ENCODE measurements at places on chromosomes 4 and X.

DNA sequence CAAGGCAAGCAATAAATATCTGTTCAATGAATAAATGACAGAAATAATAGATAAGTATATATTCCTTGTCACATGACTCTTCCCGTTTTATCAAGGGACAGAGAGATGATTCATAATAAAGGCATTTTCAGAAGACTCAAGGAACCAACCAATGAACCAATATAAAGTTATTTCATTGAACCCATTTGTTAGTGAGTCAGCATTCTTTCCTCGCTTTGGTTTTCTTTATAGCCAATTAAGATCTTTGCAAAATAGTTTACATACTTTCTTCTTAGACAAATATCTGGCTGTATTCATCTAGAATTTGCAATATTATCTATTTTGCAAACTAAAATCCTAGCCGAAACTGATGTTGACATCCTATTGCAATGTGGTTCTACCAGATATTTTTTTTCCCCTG, 269.4 kb downstream of the IL15 start:
- DNase-seq: no peak

- no peak for DNase-seq
Measured at GRCh38 chrX:31036895-31037294, 34.9 kb downstream of the FTHL17 start.

GRCh38 chr4:146261041-146261440, 46.7 kb downstream of the REELD1 start:
- no peak for DNase-seq

DNA sequence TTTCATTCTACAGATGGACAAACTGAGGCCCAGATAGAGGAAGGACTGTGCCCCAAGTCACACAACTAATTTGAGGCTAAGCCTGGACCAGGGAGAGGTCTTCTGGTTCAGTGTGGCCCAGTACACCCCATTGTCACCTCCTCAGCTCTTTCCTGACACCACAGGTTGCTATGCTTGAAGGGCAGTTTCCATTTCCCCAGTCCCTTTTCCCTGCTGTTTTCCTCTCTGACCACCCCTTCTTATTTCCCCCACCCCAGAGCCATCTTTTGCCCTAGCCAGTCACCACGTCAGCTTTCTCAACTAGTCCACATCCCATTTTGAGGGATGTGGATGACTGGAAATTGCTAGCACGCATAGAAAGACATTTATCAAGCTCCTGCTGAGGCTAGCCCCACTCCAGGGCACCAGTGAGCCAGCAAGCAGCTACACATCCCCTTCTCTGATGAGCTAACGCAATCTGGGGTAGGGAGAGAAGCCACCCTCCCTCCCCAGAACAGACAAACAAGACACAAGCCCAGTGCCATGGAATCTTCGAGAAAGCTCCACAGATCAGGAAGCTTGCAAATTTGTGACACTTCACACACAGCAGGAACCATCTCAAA, 1.3 kb downstream of the GABRE start:
- DNase-seq: no peak

DNA sequence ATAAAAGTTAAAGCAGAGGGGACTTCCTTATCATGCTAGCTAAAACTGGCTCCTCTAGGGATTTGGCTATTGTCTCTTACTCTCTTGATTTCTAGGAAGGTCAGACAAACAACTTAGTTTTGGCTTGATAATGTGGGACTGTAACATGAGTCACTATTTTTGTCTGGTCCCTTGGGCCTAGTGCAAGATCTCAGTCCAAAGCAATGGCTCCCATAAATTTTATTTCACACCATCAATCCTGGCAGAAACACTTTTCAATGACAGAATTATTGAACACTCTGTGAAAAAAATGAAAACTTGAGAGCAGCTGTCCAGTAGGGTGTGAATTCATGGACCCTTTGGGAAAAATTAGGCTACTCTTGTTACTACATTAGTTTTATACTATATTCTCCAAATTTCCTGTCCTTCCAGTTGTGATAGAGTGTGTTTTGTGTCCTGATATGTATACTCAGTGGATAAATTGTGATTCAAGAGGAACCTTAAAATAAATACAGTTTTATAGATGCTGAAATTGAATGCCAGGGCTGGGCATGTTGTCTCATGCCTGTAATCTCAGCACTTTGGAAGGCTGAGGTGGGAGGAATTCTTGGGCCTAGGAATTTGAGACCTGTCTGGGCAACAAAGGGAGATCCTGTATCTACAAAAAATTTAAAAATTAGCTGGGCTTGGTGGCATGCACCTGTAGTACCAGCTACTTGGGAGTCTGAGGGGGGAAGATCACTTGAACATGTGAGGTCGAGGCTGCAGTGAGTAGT, 10.8 kb upstream of the SNCA start:
- DNase-seq: no peak

DNA sequence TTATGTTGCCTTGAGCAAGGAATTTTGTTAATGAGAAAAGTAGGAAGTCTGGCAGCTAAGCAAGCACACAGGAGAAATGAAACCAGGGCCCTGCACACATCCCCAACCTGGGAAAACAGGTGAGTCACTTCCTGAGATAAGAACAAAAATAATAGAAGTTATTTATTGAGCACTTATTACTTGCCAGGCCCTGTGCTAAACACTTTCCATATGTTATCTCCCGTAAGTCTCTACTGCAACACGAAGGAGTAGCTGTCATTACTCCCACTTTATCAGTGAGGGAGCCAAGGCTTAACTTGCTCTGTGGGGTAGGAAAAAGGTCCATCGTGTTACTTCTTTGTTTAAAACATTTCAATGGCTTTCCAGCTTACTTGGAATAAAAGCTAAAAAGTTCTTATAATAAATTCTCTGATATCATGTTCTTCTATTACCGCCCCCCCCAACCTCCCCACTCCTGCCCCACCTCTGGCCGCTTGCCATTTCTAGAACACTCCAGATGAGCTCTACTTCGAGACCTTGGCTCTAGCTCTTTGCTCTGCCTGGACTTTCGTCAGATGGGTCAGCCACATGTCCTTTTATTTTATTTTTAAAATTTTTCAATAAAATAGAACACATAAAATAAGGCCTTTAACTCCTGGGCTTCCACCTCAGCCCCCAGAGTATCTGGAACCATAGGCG, 36.3 kb upstream of the PLAC8 start:
- DNase-seq: no peak

- no peak for DNase-seq
Measured at GRCh38 chr4:88585917-88586316, 6.4 kb upstream of the HERC3 start.

DNA sequence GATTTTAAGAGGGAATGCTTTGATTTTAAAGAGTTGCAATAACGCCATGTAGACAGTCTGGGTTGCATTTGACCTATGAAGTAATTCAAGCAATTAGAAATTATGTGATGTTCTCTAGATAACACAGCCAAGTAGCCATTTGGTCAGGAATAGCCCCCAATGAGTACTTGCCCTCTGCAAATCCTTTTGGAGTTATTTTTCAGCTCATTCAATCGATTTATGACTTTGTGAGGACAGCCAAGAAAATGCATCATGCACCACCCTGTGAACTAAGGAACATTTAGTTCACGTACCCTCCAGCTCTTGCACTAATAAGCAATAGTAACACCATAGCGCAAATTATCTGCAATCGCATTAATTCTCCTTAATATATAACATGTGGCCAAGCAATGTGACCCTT, 552.6 kb upstream of the INTU start:
- no peak for DNase-seq

DNA sequence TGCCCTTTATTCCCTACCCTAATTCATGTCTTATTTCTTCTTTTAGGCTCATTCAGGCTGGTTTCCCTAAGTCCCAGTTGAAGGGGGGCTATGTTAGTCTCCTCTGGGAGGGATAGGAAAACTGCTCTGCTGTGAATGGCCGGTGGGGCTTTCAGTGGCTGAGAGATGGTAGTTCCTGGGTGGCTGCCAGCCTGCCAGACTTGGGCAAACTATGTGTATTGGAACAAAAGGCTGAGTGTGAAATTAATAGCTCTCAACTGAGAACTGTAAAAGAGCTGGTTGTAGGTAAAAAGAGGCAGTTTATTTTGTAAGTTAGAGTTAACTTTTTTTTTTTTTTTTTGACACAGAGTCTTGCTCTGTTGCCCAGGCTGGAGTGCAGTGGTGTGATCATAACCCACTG, 28.8 kb downstream of the ARHGAP10 start:
- no peak for DNase-seq

DNA sequence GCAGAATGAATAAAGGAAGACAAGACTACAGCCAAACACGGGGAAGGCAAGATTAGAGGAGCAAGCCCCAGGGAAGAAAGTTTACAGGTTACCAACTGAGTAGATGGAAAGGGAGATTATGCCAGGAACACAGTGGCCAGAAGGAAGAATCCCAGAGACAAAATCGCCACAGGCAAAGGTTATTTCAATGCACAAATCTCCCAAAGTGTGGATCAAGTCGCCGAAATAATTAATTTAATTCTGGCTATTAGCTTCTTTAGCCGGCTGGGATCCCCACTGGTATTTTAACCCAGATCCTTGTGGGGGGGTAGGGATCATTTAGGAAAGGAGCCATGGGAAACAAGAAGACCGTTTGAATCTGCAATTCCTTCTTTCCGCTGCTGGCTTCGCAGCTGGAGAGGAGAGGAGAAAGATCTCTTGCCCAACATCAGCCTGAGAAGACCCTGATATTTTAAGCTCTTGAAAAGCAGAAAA, 171.0 kb downstream of the DHX15 start:
- DNase-seq: no peak

GRCh38 chr4:181193131-181193930, 1049.9 kb upstream of the TENM3 start:
- DNase-seq: no peak

DNA sequence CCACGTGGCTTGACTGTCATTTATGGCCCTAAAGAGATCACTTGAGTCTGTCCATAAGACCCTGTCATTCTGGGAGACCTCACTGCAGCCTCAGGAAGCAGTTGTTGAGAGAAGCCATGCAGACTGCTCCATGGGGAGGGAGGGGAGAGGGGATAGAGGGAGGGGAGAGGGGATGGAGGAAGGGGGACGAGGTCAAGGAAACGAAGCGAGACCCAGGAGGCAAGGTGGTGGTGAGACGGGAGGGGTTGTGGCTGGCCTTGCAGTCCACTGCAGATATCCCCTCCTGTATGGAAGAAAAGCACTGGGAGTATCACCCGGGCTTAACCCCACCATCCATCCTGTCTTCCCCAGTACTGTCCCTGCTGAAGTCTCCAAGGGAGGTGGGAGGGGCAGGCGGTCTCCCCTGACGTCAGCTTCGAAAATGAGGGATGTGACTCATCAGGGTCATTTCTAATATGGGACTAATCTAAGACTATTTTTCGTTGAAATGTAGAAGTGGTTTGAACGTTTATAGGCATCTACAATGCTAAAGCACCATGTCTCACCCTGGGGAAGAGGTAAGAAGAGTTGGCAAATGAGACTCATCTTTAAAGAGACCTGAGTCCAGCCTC, 5.6 kb downstream of the TMEM255A start:
- DNase-seq: no peak

DNA sequence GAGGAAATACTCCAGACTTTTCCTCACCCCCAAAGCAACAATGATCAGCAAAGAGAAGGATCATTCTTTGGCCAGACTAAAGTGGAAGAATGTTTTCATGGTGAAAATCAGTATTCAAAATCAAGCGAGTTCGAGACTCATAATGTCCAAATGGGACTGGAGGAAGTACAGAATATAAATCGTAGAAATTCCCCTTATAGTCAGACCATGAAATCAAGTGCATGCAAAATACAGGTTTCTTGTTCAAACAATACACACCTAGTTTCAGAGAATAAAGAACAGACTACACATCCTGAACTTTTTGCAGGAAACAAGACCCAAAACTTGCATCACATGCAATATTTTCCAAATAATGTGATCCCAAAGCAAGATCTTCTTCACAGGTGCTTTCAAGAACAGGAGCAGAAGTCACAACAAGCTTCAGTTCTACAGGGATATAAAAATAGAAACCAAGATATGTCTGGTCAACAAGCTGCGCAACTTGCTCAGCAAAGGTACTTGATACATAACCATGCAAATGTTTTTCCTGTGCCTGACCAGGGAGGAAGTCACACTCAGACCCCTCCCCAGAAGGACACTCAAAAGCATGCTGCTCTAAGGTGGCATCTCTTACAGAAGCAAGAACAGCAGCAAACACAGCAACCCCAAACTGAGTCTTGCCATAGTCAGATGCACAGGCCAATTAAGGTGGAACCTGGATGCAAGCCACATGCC, 89.7 kb downstream of the TET2 start:
- no peak for DNase-seq

DNA sequence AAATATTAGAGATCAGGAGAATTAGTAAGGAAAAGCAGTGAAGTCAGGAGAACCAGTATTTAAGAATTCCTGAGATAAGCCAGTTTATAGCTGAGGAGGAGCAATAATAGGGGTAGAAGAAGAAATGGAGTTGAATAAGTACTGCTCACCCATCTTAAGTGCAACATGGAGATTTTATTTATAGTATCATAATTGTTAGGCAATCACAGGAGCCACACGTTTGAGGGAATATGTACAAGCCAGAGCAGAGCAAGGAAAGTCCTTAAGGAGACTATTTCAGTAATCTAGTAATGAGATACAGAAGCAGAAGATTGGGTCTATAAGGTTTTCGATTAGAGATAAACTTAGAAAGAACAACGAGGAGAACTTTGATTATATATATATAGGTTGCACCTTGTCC, 145.0 kb downstream of the KDM6A start:
- DNase-seq: no peak

- no peak for DNase-seq
Measured at GRCh38 chr4:77859256-77859655, 3.4 kb upstream of the MRPL1 start.

- no peak for DNase-seq
Measured at GRCh38 chrX:103806862-103807474, 25.1 kb downstream of the RAB9B start.

DNA sequence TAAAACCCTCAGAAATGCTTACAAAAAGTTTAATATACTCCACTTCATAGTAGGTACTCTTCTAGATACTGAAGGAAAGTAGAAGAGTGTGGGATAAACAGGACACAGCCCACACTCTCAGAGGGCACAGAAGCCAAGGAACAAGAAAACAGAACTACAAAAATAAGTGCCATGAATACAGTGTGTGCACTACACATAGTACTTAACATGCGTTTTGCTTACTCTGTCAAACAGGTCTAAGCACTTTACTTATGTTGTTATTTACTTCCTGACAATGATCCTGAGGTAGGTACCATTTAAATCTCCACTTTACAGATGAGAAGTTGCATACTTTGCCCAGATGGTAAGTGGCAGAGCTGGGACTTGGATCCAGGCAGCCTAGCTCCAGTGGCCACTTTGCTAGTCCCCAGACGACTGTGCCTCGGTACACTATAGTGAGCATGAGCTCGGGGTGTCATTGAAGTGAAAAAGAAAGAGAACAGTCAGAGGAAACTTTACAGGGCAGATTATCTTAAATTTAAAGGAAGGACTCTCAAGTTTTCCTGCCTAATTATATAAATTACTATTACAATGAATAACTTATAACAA, 120.3 kb downstream of the BANK1 start:
- no peak for DNase-seq

- DNase-seq: no peak
Measured at GRCh38 chr4:109390115-109390768, 43.4 kb upstream of the SEC24B start.

DNA sequence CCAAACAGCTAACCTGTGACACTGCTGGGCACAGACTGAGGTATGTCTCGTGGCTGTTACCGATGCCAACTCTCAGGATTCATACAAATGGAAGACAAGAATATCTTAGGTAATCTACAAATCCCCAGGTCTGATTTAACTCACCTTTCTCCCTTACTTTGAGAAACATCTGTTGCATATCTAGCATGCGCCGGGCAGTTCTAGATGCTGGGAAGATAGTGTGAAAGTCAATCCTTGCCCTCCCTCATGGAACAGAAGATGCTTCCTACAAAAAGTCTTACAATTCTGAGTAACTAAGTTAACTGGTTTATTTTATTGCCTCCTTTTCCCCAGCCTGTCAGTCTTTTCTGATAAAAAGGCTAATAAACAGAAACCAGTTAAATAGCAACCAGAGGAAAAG, 212.2 kb upstream of the FAT1 start:
- no peak for DNase-seq

All from stimulated activated CD4-positive, alpha-beta T cell treated with anti-CD3 and anti-CD28 coated beads, Interleukin-2, amount 100 ng/mL, for 4 hours (primary cell).